HCT116 (cell line): ENCODE measurements at places on chromosomes 11 and 22. TPM values are rescaled to one million over a fixed set of nuclear protein-coding genes. Genes with fewer than 3 reads are reported as not detected.

DNA sequence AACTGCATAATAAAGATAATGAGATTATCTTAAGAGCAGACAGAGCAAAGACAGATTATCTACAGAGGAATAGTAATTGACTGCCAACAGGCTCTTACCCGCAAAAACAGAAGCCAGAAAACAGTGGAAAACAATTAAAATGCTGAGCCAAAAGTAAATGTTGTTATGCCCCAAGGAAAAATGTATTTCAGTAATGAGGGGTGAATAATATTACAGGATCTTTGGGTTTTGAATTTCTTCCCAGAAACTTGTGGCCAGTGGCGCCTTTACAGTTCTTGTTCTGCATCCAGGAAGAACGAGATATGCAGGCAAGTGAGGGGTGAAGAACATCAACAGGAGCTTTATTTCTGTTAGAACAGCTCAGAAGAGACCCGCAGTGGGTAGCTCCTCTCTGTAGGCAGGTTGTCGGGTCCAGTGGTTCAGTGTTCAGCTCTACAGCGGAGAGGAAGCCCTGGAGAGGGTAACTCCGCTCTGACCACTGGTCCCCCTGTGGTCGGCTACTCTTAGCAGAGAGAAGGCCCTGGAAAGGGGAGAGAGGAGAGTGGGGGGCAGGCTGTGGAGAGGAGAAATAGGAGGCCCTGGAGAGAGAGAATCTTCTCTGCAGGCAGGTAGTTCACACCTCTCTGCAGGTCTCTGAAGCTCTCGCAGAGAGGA is 51.8 kb upstream of the SC5D start:
- DNase-seq, result no peak

DNA sequence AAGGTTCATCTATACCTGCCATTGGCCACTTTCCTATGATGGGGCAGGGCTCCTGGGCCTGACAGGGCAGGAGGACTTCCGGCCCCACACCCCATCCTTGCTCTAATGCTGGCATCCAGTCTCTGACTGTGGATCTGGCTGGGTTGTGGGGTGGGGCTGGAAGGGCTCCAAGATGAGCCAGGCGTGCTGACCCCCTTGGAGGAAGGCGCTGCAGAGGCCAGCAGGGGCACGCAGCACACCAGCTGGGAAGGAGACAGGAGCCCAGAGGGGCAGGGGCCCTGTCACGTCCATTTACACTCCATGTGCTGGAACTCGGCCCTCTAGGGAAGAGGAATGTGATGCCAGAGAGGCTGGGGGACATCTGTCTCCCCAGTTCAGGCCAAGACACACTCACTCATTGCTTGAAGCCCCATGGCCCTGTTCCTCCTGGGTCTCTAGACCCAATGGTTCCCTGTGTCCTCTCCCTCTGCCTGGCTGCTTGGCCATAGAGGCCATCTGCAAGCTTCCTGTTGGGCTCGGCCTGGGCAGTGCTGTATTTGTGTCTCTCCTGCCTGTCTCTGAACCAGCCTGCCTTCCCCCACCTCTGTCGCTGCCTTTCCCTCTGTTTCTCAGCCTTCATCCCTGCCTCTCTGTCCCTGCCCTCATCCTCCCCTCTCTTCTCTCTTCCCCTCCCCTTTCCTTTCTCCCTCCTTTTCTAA is 67.5 kb upstream of the NECTIN1 start:
- no peak for DNase-seq

DNA sequence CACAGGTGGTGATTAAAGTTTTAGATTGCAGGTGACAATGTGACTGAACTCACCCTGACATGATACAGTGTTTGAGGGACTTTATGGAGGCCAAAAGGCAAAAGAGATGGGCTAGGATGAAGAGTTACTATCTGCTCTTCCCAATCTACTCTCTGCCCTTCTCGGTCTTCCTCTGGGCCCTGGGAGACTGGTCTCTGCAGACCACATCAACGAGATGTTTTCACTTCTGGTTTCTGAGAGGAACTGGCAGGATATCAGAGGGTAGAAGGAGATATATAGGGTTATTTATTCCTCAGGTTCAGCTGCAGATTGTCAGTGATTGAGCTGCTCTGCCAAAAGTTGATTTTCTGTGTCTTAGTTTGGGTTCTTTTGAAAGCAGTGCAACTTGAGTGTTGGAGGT is 32.4 kb upstream of the CD44 start:
- DNase-seq, result no peak

DNA sequence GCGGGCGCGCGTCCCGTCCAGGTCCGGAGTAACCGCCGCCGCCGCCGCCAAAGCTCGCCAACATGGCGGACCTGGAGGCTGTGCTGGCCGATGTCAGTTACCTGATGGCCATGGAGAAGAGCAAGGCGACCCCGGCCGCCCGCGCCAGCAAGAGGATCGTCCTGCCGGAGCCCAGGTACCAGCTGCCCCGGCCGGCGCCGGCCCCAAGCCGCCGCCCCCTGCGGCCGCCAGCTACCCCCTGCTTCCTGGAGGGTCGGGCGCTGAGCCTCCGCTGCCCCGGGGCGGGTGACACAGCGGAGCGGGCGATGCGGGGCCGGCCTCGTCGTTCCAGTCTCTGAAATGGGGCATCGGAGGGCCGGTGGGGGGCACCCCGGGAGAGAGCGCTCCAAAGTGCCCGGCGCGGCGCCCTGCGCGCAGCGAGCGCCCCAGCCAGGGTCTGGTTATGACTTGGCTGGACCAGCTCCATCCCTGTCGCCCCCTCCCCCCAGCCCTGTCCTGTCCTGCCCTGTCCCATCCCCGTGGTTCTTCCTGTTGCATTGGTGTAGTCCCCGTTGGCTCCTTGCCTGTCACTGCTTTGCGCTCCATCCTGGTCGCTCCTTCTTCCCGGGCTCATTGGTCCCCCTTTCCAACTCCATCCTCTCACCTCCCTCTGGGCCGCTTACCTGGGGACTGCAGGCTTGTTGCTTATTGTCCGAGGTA is 653 bp downstream of the GRK3 start:
- no peak for DNase-seq

DNA sequence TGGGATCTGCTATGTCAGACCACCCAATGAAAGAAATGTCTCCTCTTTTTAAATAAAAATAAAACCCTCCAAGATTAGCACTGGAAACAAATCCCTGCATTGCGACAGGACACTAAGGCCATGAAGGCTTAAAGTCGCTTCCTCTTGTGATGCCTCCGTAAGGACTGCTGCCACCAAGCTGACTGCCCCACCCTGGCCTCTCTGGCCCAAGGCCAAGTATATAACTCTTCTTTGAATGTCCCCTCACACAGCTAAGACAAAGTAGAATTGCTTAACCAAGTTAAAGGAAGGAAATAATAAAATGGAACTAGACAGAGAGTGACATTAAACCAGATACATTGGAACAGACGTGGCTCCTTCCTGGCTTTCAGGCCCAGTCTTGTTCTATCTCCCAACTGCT is 7.5 kb upstream of the NRGN start:
- no peak for DNase-seq

DNA sequence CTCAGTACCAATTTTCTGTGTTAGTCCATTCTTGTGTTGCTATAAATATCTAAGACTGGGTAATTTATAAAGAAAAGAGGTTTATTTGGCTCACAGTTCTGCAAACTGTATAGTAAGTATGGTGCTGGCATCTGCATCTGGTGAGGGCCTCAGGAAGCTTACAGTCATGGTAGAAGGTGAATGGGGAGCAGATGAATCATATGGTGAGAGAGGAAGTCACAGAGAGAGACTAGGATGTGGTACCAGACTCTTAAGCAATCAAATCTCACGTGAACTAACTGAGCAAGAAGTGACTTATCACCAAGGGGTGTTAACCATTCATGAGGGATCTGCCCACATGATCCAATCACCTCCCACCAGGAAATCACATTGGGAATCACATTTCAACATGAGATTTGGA is 60.8 kb upstream of the ZBED5 start:
- no peak for DNase-seq

GRCh38 chr11:23497040-23497439 is 636.8 kb upstream of the CCDC179 start:
- no peak for DNase-seq

DNA sequence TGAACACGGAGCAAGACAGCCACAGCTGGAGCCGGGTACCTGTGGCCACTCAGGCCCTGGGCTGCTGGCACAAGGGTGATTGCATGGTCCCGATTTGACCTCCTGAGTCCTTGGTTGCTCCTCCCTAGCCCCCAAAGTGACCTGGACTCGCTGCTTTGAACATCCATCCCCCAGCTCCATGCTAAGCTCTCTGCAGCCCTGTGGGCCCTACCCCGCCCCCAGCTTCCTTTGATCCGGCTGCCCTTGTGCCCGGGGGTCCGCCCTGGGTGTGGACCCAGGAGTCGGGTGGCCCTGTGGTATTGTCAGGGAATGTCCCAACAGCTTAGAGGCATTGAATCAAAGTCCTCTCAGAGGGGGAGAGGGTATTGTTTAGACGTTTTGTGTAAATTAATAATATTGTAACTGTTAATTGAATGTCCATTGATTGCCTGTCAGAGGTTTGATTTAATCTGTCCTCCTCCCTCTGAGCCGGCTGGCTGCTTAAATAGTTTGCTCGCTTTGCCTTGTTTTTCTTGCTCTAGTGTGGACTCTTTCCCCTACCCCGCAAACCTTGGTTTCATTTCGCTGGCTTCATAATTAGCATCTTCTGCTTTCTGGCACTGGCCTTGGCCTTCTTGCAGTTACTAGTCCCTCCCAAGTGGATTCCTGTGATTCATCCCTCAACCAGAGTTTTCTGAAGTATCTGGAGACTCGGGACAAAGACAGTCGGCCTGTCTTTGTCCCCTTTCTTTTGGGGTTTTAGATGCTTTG is 20.7 kb downstream of the GRIK4 start:
- DNase-seq, result no peak

GRCh38 chr11:61787928-61788491 is 4.4 kb downstream of the TMEM258 start:
- peak; percentile 48 for DNase-seq

- no peak for DNase-seq
Observed at GRCh38 chr11:47507563-47508239, 45.2 kb downstream of the CELF1 start.

- DNase-seq, result no peak
Observed at GRCh38 chr22:44753189-44754042, 1.0 kb downstream of the ARHGAP8 start.

DNA sequence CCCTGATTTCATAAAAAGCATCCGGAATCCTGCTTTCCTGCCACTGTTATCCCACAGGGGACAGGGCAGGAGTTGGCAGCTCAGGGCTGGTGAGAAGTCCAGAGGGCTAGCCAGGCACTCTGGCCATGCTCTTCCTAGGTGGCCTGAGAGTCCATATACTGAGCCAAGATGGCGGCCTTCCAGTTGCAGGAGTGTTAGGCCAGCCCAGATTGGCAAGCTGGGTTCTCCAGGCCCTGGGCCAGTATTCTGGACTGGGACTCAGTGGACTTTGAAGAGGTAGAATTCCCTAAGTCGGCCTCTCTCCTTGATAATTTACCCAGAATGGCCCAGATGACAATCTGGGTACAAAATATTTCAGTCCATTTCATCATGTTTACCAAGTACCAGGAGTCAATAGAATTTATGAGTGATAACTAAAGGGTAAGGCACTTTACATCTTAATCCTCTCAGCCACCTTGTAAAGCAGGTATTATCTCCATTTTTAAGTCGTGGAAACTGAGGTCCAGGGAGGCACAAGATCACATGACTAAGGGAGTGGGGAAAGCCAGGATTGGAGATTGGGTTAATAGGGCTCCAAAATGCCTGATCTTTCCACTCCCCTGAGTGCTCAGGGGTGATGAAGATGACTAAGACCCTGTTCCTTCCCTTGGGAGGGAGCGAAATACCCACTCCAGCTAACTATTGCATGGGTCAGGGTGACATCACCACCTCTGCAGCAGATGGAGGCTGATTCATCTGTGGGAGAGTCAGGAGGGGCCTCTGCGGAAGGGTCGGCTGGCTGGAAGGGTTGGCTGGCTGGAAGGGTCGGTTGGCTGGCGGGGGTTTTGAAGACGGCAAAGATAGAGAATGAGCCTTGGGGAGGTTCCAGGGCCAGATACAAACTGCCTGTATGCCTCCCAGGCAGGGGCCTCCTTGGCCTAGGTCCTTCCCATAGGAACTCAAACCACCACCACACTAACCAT is 1.2 kb upstream of the MICALL1 start:
- peak; percentile 87 for DNase-seq

DNA sequence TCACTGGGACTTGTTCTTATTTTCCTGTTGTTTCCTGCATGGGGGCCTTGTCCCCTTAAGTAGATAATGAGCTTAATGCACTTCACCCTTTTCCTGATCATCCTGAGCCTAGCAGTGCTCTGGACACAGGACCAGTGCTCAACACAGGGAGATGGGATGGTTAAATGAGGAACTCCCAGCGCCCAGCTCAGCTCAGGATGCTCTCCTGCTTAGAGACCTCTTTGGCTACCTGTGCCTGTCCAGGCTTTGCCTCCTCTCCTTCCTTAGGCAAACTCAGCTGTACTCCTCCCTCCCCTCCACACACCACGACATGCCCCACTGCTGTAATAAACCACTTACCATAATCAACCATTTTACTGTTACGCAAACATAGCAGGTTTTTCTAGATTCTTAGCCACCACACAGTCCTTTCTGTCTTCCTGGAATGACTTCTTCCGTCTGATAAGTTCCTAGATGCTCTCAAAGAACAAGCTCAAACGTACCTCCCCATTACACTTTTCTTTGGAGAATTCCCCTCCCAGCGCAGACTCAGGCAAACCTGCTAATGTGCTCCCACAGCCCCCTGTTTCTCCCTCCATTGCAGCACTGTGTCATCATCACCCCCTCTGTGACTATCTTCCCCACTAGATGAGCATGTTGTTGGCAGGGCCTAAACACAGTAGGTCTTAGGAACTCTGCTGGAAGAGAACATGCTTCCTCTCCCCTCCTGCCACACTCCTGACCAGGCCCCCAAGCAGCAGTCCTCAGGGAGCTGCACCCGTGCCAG is 113.6 kb downstream of the MICAL2 start:
- no peak for DNase-seq

DNA sequence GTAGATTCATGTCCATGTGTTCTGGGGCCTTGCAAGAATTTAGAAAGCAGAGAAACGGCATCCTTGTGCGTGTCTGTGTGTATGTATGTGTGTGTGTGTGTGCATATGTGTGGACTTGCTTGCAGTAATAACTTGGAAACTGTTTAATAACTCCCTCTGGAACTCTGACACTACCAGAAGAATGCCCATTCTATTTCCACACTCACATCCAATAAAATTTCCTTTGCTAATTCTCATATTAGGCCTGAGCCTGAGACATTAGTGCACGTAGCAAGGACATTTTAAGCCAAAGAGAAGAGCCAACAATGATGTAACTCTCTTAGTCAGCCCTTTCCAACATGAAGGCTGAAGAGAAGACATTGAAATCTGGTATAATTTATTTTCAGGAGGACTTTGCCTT is 3.2 kb downstream of the OR4D6 start:
- DNase-seq, result no peak

GRCh38 chr11:113419454-113420003 is 31.9 kb downstream of the ANKK1 start:
- no peak for DNase-seq

Gene KCNQ1OT1
- 1.1 TPM for total RNA-seq

Gene RFPL3
- not detected for total RNA-seq

Gene OR8K3
- not detected for total RNA-seq

Gene HTR3A
- 0.12 TPM for total RNA-seq

Gene LMO1
- total RNA-seq, result 0.27 TPM

Gene PNPLA3
- total RNA-seq, result 7.3 TPM

Gene RASD2
- total RNA-seq, result 2.4 TPM

Gene SNRPD3
- 144 TPM for total RNA-seq
